ENCODE measurements at places on chromosomes 5 and 9.

DNA sequence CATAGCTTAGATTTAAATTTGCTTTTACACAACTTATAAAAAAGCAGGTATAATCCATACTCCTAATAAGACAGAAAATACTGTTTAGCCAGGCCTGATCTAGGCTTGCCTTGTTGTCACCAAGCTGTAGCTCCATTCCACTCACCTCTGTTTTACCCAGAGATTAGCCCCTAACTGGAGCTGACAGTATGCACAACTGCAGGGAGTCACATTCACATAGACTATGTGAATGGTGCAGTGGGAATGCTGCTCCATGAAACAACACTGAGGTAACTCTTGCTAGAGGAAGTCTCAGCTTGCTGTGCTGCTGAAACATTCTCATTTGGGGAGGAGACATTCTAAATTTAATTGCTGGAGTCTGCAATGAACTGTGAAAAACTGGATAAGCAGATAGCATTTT is 209.1 kb downstream of the TMEM232 start:
- DNase-seq, result no peak

DNA sequence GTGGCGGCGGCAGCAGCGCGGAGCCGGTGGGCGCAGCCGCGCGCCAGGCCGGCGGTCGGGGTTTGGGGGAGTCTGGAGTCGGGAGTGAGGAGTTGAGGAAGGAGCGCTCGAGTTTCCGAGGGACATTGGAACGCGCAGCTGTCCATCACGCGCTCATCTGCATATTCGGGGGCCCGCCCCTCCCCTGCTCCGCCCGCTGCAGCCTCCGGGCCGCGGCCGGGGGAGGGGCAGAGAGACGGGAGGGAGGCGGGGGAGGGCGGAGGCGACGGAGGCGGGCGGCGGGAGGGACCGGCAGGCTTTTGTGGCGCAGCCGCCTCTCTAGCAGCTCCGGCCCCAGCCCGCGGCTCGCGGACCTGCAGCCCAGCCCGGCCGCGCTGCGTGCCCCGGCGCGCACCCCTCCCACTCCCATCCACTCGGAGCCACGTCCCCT is at the start of gene IRX2:
TSS of gene IRX2 (minus strand) at position 86 of the 430 bp plus-strand sequence. CDS start 264 bp downstream, outside the sequence.
- DNase-seq, result no peak

DNA sequence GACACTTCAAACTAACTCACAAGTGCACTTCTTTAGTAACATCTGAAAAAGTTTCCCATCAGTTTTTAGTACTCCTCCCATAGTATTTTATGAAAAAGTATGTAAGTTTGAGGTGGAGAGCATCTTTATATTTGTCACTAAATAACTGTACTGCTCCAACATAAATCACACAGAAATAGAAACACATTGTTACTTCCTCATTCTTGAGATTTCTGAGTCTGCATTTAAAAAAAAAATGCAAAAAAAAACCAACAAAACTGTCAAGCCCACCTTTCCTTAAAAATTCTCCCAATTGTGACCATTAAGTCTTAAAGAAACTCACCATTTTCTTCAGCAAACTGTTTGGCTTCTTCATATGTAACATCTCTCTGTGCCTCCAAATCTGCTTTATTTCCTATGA is 18.7 kb downstream of the RAB14 start:
- no peak for DNase-seq

DNA sequence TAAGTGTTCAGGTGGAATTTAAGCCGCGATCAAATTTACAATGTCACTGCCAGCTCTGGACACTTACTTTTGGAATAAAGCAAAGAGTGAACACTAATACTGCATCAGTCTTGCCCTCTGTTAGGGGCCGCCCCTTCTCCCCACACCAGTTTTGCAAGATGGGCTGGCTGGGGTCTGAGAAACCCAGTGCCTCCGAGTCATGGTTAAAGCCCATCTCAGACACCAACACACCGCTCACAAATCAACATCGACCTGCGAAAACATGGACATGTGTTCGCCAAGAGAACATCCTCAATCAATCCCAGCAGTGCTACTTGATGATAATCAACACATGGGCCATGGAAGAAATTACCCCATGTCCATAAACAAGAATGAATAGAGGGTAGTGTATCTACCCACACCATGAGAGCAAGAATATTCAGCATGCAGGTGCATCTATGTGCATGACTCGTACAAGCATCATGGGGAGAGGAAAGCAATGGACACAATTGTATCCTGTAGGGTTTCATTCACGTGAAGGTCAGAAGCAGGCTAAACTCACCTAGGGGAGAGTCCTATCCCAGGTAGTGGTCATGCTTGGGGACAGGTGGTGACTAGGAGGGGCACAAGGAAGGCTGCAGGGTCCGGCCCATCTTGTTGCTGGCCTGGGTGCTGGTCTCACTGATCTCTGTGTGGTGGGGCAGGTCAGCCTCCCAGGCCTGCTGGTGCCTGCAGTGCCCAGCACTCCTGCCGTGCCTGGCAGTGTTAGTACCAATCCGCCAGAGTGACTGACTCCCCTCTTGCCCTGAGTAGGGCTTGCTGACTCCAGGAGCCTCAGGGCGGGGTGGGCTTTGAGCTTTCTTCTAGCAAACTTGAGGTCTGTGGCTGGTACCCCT is 5.0 kb downstream of the S1PR3 start:
- DNase-seq, result no peak

DNA sequence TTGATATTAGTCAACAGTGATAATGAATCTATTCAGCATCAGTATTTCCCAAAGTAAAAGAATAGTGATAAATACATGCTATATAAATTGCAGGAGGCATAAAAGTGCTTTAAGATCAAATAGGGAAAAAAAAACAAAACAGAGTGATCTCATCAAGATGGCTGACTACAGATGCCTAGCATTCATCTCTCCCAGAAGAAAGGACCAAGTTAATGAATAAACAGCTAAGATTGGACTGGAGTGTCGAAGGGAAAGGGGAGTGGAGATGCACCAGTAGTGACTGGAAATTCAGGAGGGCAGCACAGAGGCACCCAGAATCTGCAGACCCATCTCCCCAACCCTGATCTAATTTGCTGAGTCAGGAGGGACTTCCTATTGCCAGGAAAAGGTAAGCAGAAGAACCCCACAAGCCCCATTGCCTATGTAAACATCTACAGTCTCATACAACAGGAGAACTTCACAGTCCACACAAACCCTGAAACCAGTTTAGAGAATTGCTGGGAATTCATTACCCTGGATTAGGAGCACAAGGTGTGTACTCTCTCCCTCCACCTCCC is 699.4 kb downstream of the PTPRD start:
- no peak for DNase-seq

DNA sequence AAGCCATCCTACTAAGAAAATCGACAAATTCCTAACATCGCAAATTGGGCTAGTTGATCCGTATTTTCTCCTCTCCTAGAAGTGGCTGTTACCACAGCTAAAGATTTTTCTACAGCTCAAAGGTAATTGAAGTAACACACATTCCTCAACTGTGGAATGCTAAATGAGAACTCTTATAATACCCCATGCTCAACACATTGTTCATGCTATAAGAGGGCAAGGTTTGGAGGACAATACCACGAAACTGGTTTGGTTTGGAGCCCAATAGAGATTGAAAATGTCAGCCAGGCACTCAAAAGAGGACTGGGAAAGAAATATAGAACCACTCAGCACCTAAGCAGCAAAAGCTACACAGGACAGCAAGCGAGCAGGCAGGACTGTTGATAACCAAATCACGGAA is 10.1 kb downstream of the TXN start:
- no peak for DNase-seq

GRCh38 chr9:90460220-90460619 is 182.4 kb downstream of the DIRAS2 start:
- DNase-seq, result no peak

DNA sequence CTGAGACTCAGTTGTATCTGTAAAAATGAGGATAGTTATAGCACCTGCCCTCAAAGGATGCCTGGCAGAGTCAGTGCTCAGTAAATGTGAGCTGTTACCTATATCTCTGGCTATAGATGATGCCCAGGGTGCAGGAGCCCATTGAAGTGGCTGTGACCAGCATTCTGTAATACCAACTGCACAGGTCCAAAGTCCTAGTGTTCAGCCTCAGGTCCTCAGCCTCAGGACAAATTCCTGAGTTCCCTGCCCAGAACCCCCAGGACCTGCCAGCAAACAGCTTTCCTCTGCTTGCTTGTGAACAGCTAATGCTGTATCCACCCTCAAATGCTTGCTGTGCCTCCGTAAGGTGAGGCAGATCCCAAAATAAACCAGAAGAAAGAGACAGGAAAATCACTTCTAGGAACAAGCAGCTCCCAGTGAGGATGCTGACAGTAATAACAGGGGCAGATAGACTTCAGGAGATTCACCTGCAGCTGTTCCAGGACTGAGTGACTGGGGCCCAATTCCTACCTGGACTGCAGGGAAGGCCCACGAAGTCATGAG is 80.8 kb downstream of the SIL1 start:
- DNase-seq, result no peak

DNA sequence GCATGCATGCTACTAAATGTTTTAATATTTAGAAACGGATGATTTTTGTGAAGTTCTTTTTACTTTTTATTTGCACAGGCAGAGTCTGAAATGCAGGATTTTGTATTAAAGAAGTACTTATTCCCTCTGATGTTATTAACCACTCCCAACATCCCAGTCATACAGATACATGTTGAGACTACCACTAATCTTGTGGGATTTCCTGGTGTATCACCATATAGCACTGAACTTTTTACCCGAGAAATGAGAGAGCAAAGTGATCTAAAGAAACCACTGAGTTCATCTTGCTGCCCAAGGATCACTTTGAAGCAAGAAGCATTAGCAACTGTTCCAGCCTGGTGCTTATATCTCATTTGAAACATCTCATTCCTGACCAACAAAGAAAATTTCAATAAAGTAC is 443.8 kb downstream of the BNC2 start:
- no peak for DNase-seq

- DNase-seq, result no peak
Measured at GRCh38 chr5:53642061-53642460, 81.6 kb downstream of the NDUFS4 start.

DNA sequence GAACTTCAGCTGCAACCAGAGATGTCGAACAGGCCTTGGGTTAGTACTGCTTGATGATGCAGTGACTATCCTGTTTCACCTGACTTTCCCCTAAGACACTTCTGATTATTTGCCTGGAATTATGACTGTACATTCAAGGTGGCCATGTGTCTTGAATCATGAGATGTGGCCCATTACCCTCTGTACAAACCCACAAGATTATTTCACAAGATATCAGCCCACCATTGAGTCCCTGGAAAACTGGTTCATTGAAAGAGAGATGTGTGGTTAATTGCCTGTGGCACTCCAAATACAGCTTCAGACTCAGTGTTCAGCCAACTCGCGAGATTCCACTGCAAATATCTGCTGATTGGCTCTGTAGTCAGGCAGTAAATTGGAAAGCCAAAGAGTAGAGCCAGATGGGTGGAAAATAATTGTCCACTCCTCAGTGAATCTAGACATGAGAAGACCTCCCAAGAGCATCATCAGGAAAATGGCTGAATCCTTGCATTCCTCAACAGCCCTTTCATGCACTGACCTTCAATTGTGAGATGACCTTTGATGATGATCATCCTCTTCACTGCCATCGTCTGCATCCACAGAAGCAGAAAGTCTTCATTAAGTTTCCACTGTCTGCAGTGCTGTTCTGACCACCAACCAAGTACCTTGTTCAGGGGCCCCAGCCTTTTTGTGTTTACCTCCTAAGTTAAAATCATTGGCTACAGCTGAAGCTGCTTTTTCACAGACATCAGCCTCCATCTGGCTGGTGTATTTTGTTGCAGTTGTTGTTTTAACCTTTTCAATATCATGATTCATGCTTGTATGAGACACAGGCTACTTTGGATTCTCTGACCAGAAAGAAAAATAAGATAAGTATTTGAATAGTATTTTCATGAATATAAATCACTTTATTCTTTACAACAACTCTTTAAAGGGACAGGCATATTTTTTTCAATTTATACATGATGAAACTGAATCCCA is 75.2 kb downstream of the ESM1 start:
- no peak for DNase-seq

DNA sequence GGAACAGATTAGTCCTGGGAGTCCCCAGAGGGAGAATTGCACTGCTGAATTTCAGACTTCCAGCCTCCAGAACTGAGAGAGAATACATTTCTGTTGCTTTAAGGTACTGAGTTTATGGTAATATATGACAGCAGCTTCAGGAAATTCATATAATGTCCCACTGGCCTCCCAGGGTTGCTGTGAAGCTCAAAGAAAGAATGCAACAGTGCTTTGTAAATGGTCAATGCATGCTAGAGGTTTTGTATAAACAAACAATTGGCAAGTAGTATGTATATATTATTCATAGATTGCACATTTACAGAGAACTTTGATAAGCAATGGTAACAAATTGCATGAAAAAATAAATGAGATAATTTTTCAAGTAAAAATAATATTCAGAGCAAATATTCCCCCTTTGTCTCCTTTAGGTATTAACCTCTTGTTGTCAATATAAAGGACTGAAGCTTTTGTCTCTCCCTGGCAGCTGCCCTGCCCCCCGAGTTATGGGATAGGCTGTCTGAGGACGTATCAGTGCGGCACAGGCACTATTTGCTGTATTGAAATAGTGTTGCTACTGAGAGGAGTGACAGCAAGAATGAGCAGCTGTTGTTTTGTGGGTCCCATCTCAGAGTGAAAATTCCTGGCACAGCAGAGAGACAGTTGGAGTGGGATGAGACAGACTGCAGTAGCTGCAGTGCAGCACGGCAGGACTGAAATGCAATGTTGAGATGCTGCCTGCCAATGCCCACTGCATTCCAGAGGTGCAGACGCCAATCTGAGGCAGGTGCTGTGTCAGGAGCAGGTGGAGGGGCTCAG is 194.2 kb upstream of the GLRA1 start:
- no peak for DNase-seq

GRCh38 chr9:137276473-137277328 is 825 bp upstream of the TOR4A start:
- DNase-seq, result no peak

- DNase-seq, result peak; percentile 3
Measured at GRCh38 chr5:5886812-5887486, 464.5 kb downstream of the ICE1 start.

GRCh38 chr5:1737790-1738405 is 61.7 kb downstream of the MRPL36 start:
- peak; percentile 59 for DNase-seq

DNA sequence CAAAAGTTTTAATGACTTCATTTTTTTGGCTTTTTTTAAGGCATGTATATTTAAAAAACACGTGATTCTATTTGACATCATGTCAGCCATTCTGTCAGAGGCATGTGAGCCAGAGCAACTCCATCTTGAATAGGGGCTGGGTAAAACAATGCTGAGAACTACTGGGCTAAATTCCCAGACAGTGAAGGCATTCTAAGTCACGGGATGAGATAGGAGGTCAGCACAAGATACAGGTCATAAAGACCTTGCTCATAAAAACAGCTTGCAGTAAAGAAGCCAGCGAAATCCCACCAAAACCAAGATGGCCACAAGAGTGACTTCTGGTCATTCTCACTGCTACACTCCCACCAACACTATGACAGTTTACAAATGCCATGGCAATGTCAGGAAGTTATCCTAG is 1000.6 kb upstream of the DMAC1 start:
- no peak for DNase-seq

GRCh38 chr9:110846215-110846614 is 177.6 kb downstream of the MUSK start:
- DNase-seq, result no peak

DNA sequence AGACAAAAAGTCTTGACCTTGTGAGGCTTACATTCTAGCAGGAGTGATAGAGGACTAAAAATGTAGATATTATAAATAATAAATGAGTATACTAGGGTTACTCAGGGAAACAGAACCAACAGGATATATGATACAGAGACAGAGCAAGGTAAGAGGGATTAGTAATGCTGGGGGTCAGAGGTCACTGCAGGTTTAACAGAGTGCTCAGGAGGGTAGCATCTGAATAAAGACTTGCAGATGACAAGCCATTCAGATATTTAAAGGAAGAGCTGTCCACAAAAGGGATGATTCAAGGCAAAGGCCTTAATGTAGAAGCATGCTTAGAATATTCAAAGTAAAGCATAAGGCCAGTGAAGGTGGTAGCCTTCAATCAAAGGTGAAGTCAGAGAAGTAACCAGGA is 65.6 kb upstream of the SEMA6A start:
- no peak for DNase-seq

Data from CD4-positive, alpha-beta T cell treated with Interleukin-2 at 100 ng/mL for 4 hours (primary cell).